ENCODE measurements at places on chromosomes 2 and 18. TPM values are rescaled to one million over a fixed set of nuclear protein-coding genes. Genes with fewer than 3 reads are reported as not detected.

DNA sequence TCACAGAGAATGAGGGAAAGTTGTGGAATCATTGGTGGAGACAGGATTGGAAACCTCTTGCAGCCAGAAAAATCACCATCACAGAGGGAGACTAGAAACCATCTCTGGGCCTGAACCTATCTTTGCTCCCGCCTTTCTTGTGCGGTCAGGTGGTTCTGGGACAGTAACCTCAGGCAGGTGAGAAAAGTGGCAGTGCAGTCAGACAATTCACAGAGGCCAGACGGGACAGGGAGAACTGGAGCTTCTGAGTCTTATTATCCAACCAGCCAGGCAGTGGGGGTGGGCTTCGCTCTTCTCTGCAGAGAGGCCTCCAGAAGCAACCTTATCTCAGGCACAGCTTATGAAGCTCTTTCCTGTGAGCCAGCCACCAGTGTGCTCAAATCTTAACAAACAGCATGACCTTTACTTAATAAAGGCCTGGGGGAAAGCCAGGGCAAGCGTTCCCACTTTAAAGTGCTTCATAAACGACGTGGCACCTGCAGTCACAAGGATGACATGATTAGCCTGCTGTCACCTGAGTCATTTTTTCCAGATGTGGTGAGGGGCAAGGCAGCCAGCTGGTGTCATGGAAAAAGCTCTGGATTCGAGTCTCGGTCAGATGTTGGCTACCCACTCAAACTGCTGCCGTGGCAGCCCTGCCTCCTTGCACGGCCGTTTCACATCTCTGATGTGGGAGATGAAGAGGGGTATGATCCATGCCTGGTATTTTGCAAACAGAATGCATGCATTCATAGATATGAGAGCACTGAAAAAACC, 109.7 kb downstream of the B3GNT2 start:
- peak overlapping the region; percentile 93 for H3K27ac ChIP-seq
- H3K4me3 ChIP-seq, result no peak overlapping the region
- H3K4me1 ChIP-seq, result no peaks in the 10 kb centered on the region
- H3K36me3 ChIP-seq, result no peaks in the 10 kb centered on the region
- H3K27me3 ChIP-seq, result no peaks in the 10 kb centered on the region
- DNase-seq, result no peak

- H3K36me3 ChIP-seq, result no peaks in the 10 kb centered on the region
- no peak overlapping the region for H3K27ac ChIP-seq
- no peak for DNase-seq
- H3K27me3 ChIP-seq, result no peaks in the 10 kb centered on the region
- no peaks in the 10 kb centered on the region for H3K4me1 ChIP-seq
- H3K4me3 ChIP-seq, result no peak overlapping the region
Measured at GRCh38 chr2:221973902-221974301, 324.9 kb downstream of the PAX3 start.

DNA sequence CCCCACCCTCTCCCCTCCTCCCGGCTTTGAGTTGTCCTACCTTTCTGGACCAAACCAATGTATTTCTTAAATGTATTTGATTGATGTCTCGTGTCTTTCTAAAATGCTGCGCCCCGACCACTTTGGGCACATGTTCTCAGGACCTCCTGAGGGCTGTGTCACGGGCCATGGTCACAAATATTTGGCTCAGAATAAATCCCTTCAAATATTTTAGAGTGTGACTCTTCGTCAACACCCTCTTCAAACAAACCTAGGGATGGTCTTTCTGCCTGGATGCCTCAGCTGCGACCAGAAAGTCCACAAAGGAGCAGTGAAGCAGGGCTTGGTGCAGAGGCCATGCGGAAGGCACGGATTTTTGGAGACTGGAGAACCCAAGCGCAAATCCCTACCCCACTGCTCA, 1.1 kb upstream of the SLC35F6 start:
- no peaks in the 10 kb centered on the region for H3K27me3 ChIP-seq
- H3K36me3 ChIP-seq, result no peaks in the 10 kb centered on the region
- H3K4me3 ChIP-seq, result no peak overlapping the region
- no peak overlapping the region for H3K27ac ChIP-seq
- H3K4me1 ChIP-seq, result peaks cover 3% of the 10 kb centered on the region
- DNase-seq, result no peak

- no peaks in the 10 kb centered on the region for H3K27me3 ChIP-seq
- H3K4me3 ChIP-seq, result no peak overlapping the region
- H3K27ac ChIP-seq, result no peak overlapping the region
Measured at GRCh38 chr2:203819434-203820133, 48.0 kb upstream of the CTLA4 start.

GRCh38 chr2:64225491-64225890, 81.3 kb upstream of the PELI1 start:
- H3K27ac ChIP-seq, result no peak overlapping the region
- no peak overlapping the region for H3K4me3 ChIP-seq
- H3K27me3 ChIP-seq, result no peaks in the 10 kb centered on the region
- peaks cover 5% of the 10 kb centered on the region for H3K4me1 ChIP-seq
- H3K36me3 ChIP-seq, result no peaks in the 10 kb centered on the region

Gene PRADC1
- 21.6 TPM for total RNA-seq

Gene LOXHD1
- 1.6 TPM for total RNA-seq

- no peak overlapping the region for H3K27ac ChIP-seq
- H3K4me1 ChIP-seq, result no peaks in the 10 kb centered on the region
- no peak for DNase-seq
- no peaks in the 10 kb centered on the region for H3K27me3 ChIP-seq
- H3K36me3 ChIP-seq, result no peaks in the 10 kb centered on the region
Measured at GRCh38 chr2:10234013-10234306, 68.7 kb upstream of the HPCAL1 start.

DNA sequence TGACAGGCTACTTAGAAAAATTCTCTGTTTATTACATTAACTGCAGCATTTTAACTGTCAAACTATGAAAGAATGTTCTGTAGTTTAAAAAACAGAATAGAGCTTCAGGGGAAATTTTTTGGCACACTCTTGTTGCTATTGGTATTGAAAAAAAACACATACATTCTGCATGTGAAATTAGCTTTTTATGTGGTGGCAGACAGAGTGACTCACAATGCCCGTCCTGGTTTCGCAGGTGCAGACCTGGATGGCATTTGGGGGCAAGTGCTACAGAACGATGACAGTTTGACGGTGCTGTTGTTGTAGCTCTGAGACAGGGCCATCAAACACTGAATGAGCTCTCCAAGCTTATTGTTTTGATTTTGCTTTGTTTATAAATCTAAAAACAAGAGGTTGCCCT, 105.0 kb upstream of the MAP3K20 start:
- H3K27me3 ChIP-seq, result no peaks in the 10 kb centered on the region
- peak overlapping the region; percentile 13 for H3K27ac ChIP-seq
- peaks cover 7% of the 10 kb centered on the region for H3K4me1 ChIP-seq

- H3K4me1 ChIP-seq, result no peaks in the 10 kb centered on the region
- H3K36me3 ChIP-seq, result no peaks in the 10 kb centered on the region
- H3K27ac ChIP-seq, result no peak overlapping the region
- no peak overlapping the region for H3K4me3 ChIP-seq
- no peak for DNase-seq
Measured at GRCh38 chr2:86513948-86514660, 49.1 kb downstream of the CHMP3 start.

GRCh38 chr2:84856787-84857186, 24.1 kb downstream of the TRABD2A start:
- no peak overlapping the region for H3K27ac ChIP-seq
- no peak for DNase-seq
- H3K4me3 ChIP-seq, result no peak overlapping the region
- no peaks in the 10 kb centered on the region for H3K27me3 ChIP-seq
- H3K36me3 ChIP-seq, result no peaks in the 10 kb centered on the region
- H3K4me1 ChIP-seq, result no peaks in the 10 kb centered on the region

DNA sequence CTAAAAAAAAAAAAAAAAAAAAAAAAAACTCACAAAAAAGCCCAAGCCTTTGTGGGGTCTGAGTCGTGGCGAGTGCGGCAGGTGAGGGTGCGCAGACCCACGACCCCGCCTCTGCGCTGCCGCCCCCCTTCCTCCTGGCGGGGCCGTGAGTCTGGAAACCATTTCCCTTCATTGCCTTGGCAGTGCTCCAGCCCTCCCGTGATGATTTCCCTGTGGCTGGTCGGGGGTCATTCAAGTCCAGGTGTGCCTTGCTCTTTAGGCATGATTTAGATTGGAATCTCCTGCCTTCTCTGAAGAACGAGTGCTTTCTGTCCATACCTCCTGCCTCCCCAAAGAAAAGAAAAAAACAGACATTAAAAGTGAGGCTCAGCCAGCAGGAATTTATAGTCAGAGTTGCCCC, 161.8 kb downstream of the FAM210A start:
- peak overlapping the region; percentile 57 for H3K27ac ChIP-seq
- H3K4me1 ChIP-seq, result no peaks in the 10 kb centered on the region
- no peak overlapping the region for H3K4me3 ChIP-seq
- DNase-seq, result no peak
- no peaks in the 10 kb centered on the region for H3K36me3 ChIP-seq
- H3K27me3 ChIP-seq, result no peaks in the 10 kb centered on the region

- H3K4me3 ChIP-seq, result no peak overlapping the region
- no peak for DNase-seq
- H3K4me1 ChIP-seq, result no peaks in the 10 kb centered on the region
Measured at GRCh38 chr2:109482361-109482861, 131.4 kb downstream of the SEPTIN10 start.

DNA sequence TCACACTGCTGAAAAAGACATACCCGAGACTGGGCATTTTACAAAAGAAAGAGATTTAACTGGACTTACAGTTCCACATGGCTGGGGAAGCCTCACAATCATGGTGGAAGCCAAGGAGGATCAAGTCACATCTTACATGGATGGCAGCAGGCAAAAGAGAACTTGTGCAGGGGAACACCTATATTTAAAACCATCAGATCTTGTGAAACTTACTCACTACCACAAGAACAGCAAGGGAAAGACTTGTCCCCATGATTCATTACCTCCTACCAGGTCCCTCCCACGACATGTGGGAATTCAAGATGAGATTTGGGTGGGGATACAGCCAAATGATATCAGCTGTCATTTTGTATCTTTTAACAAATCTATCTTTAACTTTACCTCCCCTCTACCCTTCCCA, 251.1 kb upstream of the RASGRP3 start:
- H3K4me3 ChIP-seq, result no peak overlapping the region
- H3K36me3 ChIP-seq, result no peaks in the 10 kb centered on the region
- H3K27ac ChIP-seq, result no peak overlapping the region

DNA sequence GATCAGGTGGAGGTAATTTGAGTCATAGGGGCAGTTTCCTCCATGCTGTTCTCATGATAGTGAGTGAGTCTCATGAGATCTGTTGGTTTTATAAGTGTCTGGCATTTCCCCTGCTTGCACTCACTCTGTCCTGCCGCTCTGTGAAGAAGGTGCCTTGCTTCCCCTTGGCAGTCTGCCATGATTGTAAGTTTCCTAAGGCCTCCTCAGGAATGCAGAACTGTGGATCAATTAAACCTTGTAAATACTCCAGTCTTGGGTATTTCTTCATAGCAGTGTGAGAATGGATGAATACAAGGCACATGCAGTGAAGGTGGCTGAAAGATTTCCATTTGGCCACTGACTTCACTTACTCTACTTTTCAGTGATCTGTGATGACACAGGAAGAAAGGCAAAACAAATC, 133.7 kb downstream of the SH3BP4 start:
- no peak overlapping the region for H3K4me3 ChIP-seq
- no peaks in the 10 kb centered on the region for H3K36me3 ChIP-seq
- no peak overlapping the region for H3K27ac ChIP-seq
- no peak for DNase-seq

DNA sequence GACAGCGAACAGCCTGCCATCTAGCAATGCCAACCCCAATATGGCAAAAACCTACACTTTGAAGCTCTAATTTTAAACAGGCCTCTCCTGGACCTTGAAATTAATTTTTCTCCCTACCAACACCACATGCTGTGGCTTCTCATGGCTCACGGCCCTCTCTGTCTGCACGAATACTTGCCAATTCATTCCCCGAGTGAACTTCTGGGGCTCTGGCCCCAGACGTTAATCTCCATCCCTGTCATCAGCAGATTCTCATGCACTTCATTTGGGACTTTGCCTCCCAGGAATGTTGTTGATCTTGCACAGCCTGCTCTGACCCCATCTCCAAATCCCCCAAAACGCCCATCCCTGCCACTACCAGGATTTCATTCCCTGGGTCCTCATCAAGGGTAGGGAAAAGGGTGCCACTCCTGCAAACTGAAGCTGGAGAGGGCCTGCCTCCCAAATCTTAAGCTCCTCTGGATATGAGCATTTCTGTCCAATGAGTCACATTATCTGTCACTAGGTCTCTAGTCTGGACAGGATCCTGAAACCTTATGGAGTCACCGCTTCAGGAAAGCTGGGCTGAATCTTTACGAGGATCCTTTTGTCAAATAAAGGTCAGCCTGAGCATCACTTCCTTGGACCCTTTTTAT, 10.4 kb downstream of the FIGLA start:
- no peaks in the 10 kb centered on the region for H3K27me3 ChIP-seq
- H3K4me1 ChIP-seq, result no peaks in the 10 kb centered on the region
- H3K27ac ChIP-seq, result no peak overlapping the region
- H3K36me3 ChIP-seq, result no peaks in the 10 kb centered on the region
- no peak overlapping the region for H3K4me3 ChIP-seq
- DNase-seq, result no peak

DNA sequence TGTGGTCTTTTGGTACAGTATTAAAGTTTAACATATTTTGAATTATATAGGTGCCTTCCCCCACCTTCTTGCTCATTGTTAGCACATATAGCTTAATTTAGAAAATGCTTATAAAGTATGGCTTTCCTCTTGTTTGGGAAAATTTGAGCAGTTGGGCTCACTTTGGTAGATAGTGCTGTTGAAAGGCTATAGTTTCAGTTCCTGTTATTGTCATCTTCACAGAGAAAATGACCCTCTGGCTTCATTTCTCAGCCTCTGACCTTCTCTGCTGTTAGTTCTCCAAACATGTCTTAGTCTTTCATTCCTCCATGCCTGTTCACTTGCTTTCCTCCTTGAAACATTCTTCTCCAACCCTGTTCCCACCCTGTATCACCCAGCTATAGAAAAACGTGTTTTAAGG, 200.6 kb downstream of the WDR7 start:
- H3K4me1 ChIP-seq, result no peaks in the 10 kb centered on the region
- H3K36me3 ChIP-seq, result no peaks in the 10 kb centered on the region
- H3K27me3 ChIP-seq, result no peaks in the 10 kb centered on the region
- H3K27ac ChIP-seq, result no peak overlapping the region

GRCh38 chr18:67477522-67477921, 39.0 kb downstream of the DSEL start:
- H3K4me1 ChIP-seq, result no peaks in the 10 kb centered on the region
- DNase-seq, result no peak
- H3K27ac ChIP-seq, result no peak overlapping the region
- H3K36me3 ChIP-seq, result no peaks in the 10 kb centered on the region
- no peaks in the 10 kb centered on the region for H3K27me3 ChIP-seq

GRCh38 chr18:21933931-21934765, 193.6 kb downstream of the MIB1 start:
- no peak overlapping the region for H3K27ac ChIP-seq
- DNase-seq, result no peak
- no peak overlapping the region for H3K4me3 ChIP-seq
- no peaks in the 10 kb centered on the region for H3K27me3 ChIP-seq
- no peaks in the 10 kb centered on the region for H3K4me1 ChIP-seq

- no peak overlapping the region for H3K4me3 ChIP-seq
- H3K27me3 ChIP-seq, result no peaks in the 10 kb centered on the region
- no peak for DNase-seq
- no peak overlapping the region for H3K27ac ChIP-seq
- peaks cover 12% of the 10 kb centered on the region for H3K36me3 ChIP-seq
- peaks cover 7% of the 10 kb centered on the region for H3K4me1 ChIP-seq
Measured at GRCh38 chr2:241224851-241225438, 36.5 kb downstream of the ANO7 start.

Data from breast epithelium (tissue), 4 donors.